ENCODE measurements at places on chromosomes 16 and 17.

DNA sequence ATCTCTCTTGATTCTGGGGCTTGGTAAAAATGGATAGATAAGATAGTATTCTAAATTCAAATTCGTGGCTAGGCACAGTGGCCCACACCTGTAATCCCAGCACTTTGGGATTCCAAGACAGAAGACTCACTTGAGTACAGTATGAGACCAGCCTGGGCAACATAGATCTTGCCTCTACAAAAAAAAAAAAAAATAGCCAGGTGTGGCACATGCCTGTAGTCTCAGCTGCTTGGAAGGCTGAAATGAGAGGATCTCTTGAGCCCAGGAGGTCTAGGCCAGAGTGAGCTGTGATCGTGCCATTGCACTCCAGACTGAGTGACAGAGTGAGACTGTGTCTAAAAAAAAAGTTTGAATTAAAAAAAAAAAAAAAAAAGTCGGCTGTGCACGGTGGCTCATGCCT lies 9.3 kb downstream of the PDP2 start:
- H3K27ac ChIP-seq: no peak overlapping the region
- no peaks in the 10 kb centered on the region for H3K27me3 ChIP-seq
- no peaks in the 10 kb centered on the region for H3K4me1 ChIP-seq
- no peak overlapping the region for H3K4me3 ChIP-seq
- no peak for DNase-seq
- H3K36me3 ChIP-seq: peaks cover 15% of the 10 kb centered on the region

DNA sequence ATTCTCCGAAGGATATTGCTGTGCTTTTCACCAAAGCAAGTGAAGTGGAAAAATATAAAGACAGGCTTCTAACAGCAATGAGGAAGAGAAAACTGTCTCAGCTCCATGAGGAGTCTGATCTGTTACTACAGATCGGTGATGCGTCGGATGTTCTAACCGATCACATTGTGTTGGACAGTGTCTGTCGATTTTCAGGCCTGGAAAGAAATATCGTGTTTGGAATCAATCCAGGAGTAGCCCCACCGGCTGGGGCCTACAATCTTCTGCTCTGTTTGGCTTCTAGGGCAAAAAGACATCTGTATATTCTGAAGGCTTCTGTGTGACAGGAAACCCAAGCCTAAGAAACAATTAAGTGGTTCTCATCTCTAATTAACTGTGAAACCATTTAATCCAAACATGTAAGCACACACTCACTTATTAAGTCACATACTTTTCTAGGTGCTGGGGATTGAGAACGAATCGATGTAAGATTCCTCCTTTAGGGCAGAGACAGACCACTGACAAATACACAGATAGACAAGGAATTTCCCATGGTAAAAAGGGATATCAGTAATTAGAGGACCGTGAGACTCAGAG lies 22.8 kb downstream of the SLFN5 start:
- DNase-seq: no peak
- H3K36me3 ChIP-seq: peaks cover 85% of the 10 kb centered on the region
- no peaks in the 10 kb centered on the region for H3K27me3 ChIP-seq
- H3K4me3 ChIP-seq: peak overlapping the region; percentile 23
- H3K27ac ChIP-seq: peak overlapping the region; percentile 30

- DNase-seq: no peak
- no peaks in the 10 kb centered on the region for H3K36me3 ChIP-seq
- H3K27me3 ChIP-seq: no peaks in the 10 kb centered on the region
Observed at GRCh38 chr17:9080296-9080914, 59.1 kb downstream of the NTN1 start.

- H3K36me3 ChIP-seq: peaks cover 85% of the 10 kb centered on the region
- H3K4me1 ChIP-seq: peaks cover 7% of the 10 kb centered on the region
- H3K27me3 ChIP-seq: no peaks in the 10 kb centered on the region
- H3K4me3 ChIP-seq: no peak overlapping the region
- DNase-seq: peak; percentile 17
Observed at GRCh38 chr17:75240394-75241142, 20.8 kb downstream of the GGA3 start.

GRCh38 chr16:11175787-11176341 lies 80.1 kb downstream of the SOCS1 start:
- no peak overlapping the region for H3K27ac ChIP-seq
- DNase-seq: no peak
- H3K27me3 ChIP-seq: no peaks in the 10 kb centered on the region
- no peak overlapping the region for H3K4me3 ChIP-seq

- H3K36me3 ChIP-seq: no peaks in the 10 kb centered on the region
- no peaks in the 10 kb centered on the region for H3K4me1 ChIP-seq
- H3K4me3 ChIP-seq: no peak overlapping the region
- DNase-seq: no peak
Observed at GRCh38 chr17:72104863-72105234, 16.0 kb upstream of the SOX9 start.

GRCh38 chr17:74466828-74467184 lies 372 bp downstream of the CD300A start:
- DNase-seq: no peak
- H3K27me3 ChIP-seq: peaks cover 6% of the 10 kb centered on the region
- peaks cover 34% of the 10 kb centered on the region for H3K4me1 ChIP-seq
- no peak overlapping the region for H3K27ac ChIP-seq

- H3K27ac ChIP-seq: no peak overlapping the region
- H3K27me3 ChIP-seq: peaks cover 2% of the 10 kb centered on the region
- DNase-seq: no peak
- H3K4me1 ChIP-seq: peaks cover 19% of the 10 kb centered on the region
Observed at GRCh38 chr16:46884513-46885293, 541 bp downstream of the GPT2 start.

DNA sequence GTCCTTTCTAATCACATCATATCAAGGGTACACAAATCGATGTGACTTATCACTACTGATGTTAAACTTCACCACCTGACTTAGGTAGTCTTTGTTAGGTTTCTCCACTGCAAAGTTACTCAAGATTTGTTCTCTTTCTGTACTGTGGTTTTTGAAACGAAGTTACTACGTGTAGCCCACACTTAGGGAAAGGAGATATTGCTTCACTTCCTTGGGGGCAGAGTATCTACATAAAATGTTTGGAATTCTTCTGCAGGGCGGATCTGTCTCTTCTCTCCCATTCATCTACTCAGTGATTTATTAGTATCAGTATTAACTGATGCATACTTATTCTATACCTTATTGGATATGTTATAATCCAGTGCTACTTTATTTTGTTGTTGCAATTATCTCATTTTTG lies 403.6 kb upstream of the MON1B start:
- no peaks in the 10 kb centered on the region for H3K36me3 ChIP-seq
- DNase-seq: no peak
- no peak overlapping the region for H3K4me3 ChIP-seq
- no peak overlapping the region for H3K27ac ChIP-seq
- no peaks in the 10 kb centered on the region for H3K27me3 ChIP-seq
- no peaks in the 10 kb centered on the region for H3K4me1 ChIP-seq

GRCh38 chr17:8153957-8154607 lies 1.9 kb upstream of the PER1 start:
- H3K4me1 ChIP-seq: peaks cover 79% of the 10 kb centered on the region
- peak overlapping the region; percentile 94 for H3K4me3 ChIP-seq
- H3K36me3 ChIP-seq: peaks cover 18% of the 10 kb centered on the region
- peak overlapping the region; percentile 100 for H3K27ac ChIP-seq
- no peaks in the 10 kb centered on the region for H3K27me3 ChIP-seq
- peak; percentile 83 for DNase-seq

- peak overlapping the region; percentile 77 for H3K4me3 ChIP-seq
- H3K4me1 ChIP-seq: peaks cover 42% of the 10 kb centered on the region
- H3K27me3 ChIP-seq: no peaks in the 10 kb centered on the region
- H3K36me3 ChIP-seq: no peaks in the 10 kb centered on the region
Observed at GRCh38 chr16:22189473-22190080, 16.5 kb upstream of the EEF2K start.

GRCh38 chr16:35188288-35189155 lies 1729.1 kb downstream of the TP53TG3F start:
- H3K4me3 ChIP-seq: no peak overlapping the region
- no peaks in the 10 kb centered on the region for H3K4me1 ChIP-seq
- no peaks in the 10 kb centered on the region for H3K36me3 ChIP-seq

GRCh38 chr16:69476920-69477443 lies 52.6 kb downstream of the CYB5B start:
- no peaks in the 10 kb centered on the region for H3K36me3 ChIP-seq
- no peaks in the 10 kb centered on the region for H3K27me3 ChIP-seq
- H3K4me1 ChIP-seq: no peaks in the 10 kb centered on the region
- H3K4me3 ChIP-seq: no peak overlapping the region
- DNase-seq: no peak

DNA sequence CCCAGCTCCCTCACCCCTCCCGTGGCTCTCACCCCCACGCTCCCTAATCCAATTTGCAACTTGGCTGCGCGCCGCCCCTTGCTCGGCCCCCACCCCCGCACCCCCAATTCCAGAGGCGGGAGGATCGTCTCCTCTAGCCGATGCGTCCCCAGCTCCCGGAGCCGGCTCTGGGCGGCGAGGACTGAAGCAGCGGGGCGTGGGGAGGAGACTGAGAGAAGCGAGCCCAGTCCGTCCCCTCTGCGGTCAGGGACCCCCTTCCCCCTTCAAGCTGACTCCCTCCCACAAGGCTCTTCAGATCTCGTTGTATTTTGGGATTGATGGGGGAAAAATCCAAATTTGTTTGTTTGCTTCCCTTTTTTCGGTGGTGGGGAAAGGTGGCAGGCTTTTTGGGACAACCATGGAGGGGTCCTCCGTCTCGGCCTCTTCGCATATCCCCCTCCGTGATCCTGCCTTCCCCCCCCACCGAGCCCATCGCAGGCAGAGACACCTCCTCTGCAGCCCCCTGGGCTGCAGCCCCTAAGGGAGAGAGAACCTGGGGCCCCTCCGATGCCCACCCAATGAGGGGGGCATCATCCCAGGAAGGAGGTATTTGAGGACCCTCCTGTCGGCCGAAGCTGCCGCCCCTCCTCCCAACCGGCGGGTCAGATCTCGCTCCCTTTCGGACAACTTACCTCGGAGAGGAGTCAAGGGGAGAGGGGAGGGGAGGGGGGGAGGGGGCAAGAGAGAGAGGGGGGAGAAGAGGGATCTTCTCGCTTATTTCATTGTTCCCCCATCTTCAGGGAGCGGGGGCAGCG lies 466 bp downstream of the NEUROD2 start:
- no peak overlapping the region for H3K4me3 ChIP-seq
- no peak overlapping the region for H3K27ac ChIP-seq
- no peaks in the 10 kb centered on the region for H3K36me3 ChIP-seq
- H3K27me3 ChIP-seq: peaks cover 25% of the 10 kb centered on the region
- H3K4me1 ChIP-seq: peaks cover 41% of the 10 kb centered on the region

- DNase-seq: no peak
- H3K36me3 ChIP-seq: peaks cover 8% of the 10 kb centered on the region
- H3K27ac ChIP-seq: no peak overlapping the region
- H3K27me3 ChIP-seq: no peaks in the 10 kb centered on the region
- no peaks in the 10 kb centered on the region for H3K4me1 ChIP-seq
- no peak overlapping the region for H3K4me3 ChIP-seq
Observed at GRCh38 chr17:57622683-57623433, 122.2 kb downstream of the CCDC182 start.

GRCh38 chr16:72878301-72879269 lies 169.3 kb downstream of the ZFHX3 start:
- DNase-seq: no peak
- no peaks in the 10 kb centered on the region for H3K36me3 ChIP-seq
- H3K27ac ChIP-seq: no peak overlapping the region
- H3K27me3 ChIP-seq: no peaks in the 10 kb centered on the region
- no peaks in the 10 kb centered on the region for H3K4me1 ChIP-seq
- H3K4me3 ChIP-seq: no peak overlapping the region

GRCh38 chr17:70677783-70678647 lies 508.7 kb downstream of the KCNJ2 start:
- no peak for DNase-seq
- no peaks in the 10 kb centered on the region for H3K27me3 ChIP-seq
- no peak overlapping the region for H3K4me3 ChIP-seq
- H3K36me3 ChIP-seq: no peaks in the 10 kb centered on the region
- H3K4me1 ChIP-seq: no peaks in the 10 kb centered on the region

- no peak for DNase-seq
- no peaks in the 10 kb centered on the region for H3K4me1 ChIP-seq
- no peaks in the 10 kb centered on the region for H3K36me3 ChIP-seq
- H3K4me3 ChIP-seq: no peak overlapping the region
- no peak overlapping the region for H3K27ac ChIP-seq
Observed at GRCh38 chr16:84284154-84284722, 10.4 kb upstream of the WFDC1 start.

DNA sequence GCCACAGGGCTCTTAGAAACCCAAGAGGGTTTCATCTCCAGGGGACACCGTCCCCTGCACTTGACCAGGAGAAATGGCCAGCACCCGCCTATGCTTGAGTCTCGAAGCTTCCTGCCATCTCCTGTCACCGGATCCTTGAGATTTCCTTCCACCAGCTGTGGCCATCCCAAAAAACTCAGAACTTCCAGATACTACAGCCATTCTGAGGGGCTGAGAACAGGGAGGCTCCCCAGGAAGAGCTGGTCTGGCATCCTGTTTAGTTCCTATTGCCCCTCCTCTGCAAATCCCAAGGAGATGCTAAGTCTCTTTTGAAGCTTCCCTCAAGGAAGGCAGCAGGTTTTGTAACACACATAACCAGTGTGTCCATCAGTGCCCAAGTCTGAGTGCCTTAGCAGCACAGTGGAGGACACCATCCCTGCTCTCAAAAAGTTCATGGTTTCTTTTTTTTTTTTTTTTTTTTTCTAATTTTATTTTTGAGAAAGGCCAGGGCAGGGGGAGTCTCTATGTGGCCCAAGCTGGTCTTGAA lies 2.0 kb downstream of the UBALD2 start:
- H3K27me3 ChIP-seq: no peaks in the 10 kb centered on the region
- H3K27ac ChIP-seq: peak overlapping the region; percentile 91

GRCh38 chr17:47882247-47882646 lies 13.8 kb upstream of the SP2 start:
- H3K27ac ChIP-seq: no peak overlapping the region
- no peak for DNase-seq
- peaks cover 32% of the 10 kb centered on the region for H3K4me1 ChIP-seq
- no peaks in the 10 kb centered on the region for H3K36me3 ChIP-seq
- H3K27me3 ChIP-seq: no peaks in the 10 kb centered on the region

DNA sequence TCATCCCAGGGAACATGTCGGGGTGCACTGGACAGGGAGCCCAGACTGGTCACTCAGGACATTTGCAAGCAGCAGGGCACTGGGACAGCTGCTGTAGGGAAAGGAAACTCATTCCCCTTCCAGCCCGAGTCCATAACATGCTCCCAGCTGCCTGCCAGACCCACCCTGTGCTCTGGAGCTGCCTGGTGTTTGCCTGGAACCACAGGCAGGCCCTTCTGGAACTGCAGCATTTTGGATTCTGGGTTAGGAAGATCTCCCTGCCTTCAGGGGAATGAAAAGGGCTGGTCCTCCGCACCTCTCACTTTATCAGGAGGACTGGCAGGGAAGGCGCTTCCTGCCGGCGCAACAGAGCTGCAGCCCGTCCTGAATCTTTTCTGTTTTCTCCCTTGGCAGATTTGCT lies 41.2 kb downstream of the MEAK7 start:
- H3K27me3 ChIP-seq: no peaks in the 10 kb centered on the region
- no peak for DNase-seq
- no peak overlapping the region for H3K27ac ChIP-seq

- DNase-seq: no peak
- no peaks in the 10 kb centered on the region for H3K4me1 ChIP-seq
- H3K36me3 ChIP-seq: no peaks in the 10 kb centered on the region
- H3K4me3 ChIP-seq: no peak overlapping the region
Observed at GRCh38 chr16:66064801-66065530, 301.5 kb upstream of the CDH5 start.

- H3K27ac ChIP-seq: peak overlapping the region; percentile 81
- no peaks in the 10 kb centered on the region for H3K27me3 ChIP-seq
- H3K4me3 ChIP-seq: peak overlapping the region; percentile 73
Observed at GRCh38 chr17:50508573-50509460, 578 bp downstream of the MYCBPAP start.

GRCh38 chr16:1028056-1028455 lies 44.5 kb upstream of the SSTR5 start:
- no peak for DNase-seq
- H3K36me3 ChIP-seq: no peaks in the 10 kb centered on the region
- no peak overlapping the region for H3K27ac ChIP-seq
- H3K4me1 ChIP-seq: no peaks in the 10 kb centered on the region
- H3K27me3 ChIP-seq: no peaks in the 10 kb centered on the region

All from CD4-positive, CD25-positive, alpha-beta regulatory T cell (primary cell).